ENCODE measurements at places on chromosomes 1 and 21. TPM values are rescaled to one million over a fixed set of nuclear protein-coding genes. Genes with fewer than 3 reads are reported as not detected.

C1QC gene
- 126 TPM for total RNA-seq

DNA sequence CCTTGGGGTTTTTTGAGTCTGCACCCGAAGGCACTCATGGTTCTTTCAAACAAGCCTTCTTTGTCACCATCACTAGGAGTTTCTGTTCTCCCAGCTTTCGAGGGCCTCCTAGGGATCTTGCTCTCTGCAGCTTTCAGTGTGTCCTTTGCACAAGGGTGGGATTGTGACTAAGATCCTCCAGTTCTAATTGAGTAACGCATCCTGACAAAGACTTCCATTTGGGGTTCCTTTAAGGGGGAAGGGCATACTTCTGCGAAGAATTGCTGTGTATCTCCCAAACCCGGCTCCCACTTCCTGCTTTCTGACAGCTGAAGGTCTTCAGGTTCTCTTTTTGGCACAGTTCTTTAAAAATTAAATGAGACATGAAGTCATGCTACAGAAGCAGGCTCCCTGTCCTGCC, 139.4 kb downstream of the EDEM3 start:
- DNase-seq, result no peak

DNA sequence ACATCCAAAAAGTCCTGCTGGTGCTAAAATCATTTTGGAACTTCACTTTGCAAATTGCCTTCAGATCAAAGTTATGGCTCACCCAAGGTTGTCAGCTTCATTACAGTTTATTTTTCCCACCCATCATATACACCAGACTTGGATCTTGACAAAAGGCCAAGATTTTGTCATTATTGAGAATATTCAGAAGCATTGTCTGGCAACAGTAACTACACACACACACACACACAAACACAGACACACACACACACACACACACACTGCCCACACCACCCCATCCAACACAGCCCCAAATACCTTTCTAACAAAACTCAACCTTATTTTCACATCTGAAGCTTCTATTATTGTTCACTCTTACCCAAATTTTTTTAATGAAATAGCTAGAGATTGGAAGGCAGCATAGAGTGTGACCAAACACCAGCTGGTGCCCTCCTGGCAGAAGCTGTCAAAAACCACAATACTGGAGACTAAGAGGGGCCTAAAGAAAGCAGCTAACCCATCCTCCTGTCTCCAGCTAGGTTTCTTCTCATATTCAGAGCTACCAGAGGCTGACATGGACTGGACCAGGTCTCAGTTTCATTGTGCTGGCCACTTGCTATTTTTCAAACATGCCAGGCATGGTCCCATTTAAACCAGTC, 139.1 kb upstream of the ZC3H11B start:
- DNase-seq, result no peak

DNA sequence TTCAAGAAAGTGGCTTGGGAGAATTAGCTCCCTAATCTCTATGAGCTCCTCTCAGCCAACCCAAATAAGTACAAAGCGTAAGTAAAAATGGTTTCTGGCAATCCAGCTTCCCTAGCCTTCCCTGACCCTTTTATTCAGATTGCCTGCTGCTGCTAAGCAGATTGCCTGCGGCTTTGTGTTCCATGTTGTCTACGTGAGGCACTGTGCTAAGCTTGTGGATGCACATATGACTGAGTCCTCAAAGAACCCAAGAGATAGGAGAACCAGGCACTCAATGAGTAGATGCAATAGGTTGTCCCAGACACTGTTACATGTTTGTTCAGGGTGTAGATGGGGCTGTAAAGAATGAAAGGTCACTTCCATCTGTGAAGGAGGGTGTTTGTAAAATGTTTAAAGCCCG, 6.3 kb upstream of the OSBPL9 start:
- no peak for DNase-seq

- no peak for DNase-seq
Measured at GRCh38 chr1:79741720-79742421, 735.3 kb upstream of the ADGRL4 start.

TSPAN2 gene
- total RNA-seq, result 2.9 TPM

DNA sequence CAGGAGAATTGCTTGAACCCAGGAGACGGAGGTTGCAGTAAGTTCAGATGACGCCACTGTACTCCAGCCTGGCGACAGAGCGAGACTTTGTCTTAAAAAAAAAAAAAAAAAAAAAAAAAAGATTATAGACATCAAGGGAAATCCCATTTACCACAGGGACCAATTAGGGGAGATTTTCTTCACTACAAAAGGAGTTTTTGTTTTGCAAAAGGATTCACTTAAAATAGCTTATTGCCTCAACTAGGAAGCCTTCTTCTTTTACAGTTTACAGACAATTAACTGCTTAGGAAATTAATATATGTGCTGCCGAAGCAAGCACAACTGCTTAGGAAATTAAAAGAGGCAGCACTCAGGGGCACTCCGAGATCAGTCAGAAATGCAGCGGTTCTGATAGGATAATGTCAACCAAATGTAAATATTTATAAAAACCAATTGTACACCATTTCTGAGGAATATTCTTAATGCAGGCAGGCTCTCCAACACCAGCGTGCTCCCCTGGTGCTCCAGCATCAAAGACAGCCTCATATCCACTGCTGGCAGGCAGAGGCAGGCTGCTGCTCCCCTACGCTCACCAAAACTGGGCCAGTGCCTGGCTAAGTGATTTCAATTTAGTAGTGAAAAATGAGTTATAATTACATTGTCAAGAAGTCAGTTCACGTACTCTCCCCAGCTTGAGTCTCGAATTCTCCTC, 107.9 kb upstream of the RAB4A start:
- DNase-seq, result no peak

DNA sequence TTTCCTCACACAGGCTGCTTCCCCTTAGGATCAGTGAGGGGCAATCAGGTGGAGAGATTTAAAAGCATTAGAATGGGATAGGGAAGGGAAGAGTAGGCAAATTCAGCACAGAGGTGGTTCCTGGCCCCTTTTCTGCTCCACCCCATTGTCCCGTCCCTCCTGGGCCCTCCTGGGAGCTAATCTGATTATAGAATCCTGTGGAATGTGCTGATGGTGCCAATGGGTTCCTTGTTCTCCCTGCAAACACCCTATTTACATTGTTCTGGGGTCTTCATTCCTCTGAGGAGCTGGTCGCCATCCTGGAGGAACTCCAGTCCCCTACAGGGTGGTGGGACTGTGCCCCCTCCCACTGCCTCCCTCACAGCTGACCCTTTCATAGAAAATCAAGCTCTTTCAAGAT, 34.4 kb upstream of the LRP8 start:
- peak; percentile 3 for DNase-seq

GRCh38 chr1:239269706-239270105, 116.7 kb upstream of the CHRM3 start:
- DNase-seq, result no peak

- DNase-seq, result no peak
Measured at GRCh38 chr1:211551638-211552460, 27.1 kb downstream of the SLC30A1 start.

- DNase-seq, result no peak
Measured at GRCh38 chr1:23601968-23602876, 42.9 kb upstream of the ID3 start.

- no peak for DNase-seq
Measured at GRCh38 chr1:114545315-114545714, 34.3 kb upstream of the TRIM33 start.

DNA sequence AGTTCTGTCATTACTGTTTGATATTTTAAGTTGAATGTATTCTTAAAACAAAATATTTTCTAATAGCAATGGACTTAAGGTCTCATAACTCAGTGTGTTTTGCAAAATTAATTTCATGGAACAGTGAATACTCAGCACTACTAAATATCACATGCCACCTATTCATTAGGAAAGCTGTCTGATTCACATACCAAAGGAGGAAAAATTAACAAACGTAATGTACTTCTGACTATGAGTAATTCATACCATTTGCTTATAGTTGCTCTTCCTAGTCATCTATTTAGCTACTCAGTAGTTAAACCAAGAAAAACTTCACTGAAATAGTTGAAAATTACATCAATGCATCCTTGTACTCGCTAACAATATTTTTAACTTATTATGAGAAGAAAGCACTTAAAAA, 35.2 kb downstream of the TP53BP2 start:
- DNase-seq, result no peak

GRCh38 chr1:159780583-159781582, at the start of gene DUSP23:
Gene DUSP23 (plus strand): TSS chr1:159780962. CDS start chr1:159781101, 139 bp downstream.
- DNase-seq, result peak; percentile 98

SLC26A9 gene
- total RNA-seq, result not detected

- no peak for DNase-seq
Measured at GRCh38 chr1:1996207-1996651, 7.4 kb downstream of the CFAP74 start.

TNNI3K gene
- 9.6 TPM for total RNA-seq

- DNase-seq, result no peak
Measured at GRCh38 chr1:167842872-167843271, 71.1 kb downstream of the ADCY10 start.

DNA sequence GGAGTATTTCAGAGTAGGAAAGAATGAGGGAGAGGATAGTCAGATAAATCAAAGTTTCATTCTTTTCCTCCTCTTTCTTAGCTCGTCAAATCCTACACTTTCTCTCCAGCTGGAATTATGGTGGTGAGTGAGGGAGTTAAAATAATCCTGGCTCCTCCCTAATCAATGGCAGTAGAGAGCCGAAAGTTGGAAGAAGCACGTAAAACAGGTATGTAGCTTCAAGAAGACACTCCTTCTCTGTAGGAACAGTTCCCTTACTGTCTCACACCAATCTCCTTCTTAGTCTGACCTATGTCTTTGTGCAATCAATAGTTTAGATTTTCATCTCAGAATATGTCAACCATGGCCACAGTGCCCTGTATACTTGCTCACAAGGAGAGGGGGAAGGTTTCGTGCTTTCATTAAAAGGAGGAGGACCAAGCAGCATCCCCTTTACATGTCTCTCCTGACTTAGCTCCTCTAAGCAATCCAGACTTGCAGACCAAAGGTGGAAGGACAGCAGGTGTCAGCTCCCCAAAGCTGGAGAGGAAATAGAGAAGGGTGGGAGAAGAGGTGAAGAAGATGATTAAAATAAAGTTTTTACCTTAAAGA, 878 bp downstream of the MINDY1 start:
- no peak for DNase-seq

Data from sciatic nerve (tissue), 2 donors.